Renal pelvis (tissue), 12 donors: ENCODE measurements at places on chromosomes 1 and 21. TPM values are rescaled to one million over a fixed set of nuclear protein-coding genes. Genes with fewer than 3 reads are reported as not detected.

MIXL1 gene
- polyA plus RNA-seq, result 0.16 TPM

DNA sequence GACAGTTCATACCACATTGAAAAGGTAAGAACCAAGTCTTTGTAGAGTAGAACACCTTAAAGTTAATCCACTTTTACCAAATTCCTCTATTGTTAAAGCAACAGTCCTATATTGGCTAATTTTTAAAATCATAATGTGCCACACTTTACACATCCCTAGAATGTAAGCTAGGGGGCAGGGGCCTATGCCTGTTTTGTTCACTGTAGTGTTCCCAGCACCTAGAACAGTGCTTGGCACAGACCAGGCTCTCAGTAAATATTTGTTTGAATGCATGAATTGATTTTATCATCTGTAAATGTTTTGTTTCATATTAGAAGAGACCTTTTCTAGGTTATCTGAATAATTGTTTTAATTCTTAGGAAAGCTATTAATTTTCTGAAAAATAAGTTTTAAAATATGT lies 9.1 kb downstream of the SMAP2 start:
- no peak for DNase-seq

GRCh38 chr1:28326984-28327383 lies 1.9 kb upstream of the MED18 start:
- no peak for DNase-seq

PTCH2 gene
- polyA plus RNA-seq, result 7.7 TPM

CHRM3 gene
- 6.5 TPM for polyA plus RNA-seq

GRCh38 chr1:1287288-1288110 lies 7.3 kb downstream of the SCNN1D start:
- DNase-seq, result no peak

DNA sequence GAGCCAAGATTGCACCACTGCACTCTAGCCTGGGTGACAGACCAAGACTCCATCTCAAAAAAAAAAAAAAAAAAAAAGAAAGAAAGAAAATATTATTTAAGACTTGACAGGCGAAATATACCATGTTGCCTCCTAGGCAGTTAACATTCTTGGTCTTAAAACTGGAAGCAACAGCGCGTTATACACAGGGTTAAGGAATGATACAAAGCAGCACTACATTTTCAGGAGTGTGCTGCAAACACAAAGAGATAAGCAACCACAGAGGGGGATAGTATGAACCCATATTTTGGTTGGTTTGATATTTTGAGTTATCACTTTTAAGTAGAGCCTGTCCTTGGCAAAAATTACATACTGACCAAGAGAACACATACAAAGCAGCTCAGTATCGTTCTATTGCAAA lies 25.1 kb downstream of the USP24 start:
- DNase-seq, result no peak

CYP4A11 gene
- polyA plus RNA-seq, result 42.1 TPM

PSMD4 gene
- 183 TPM for polyA plus RNA-seq

KRTAP19-3 gene
- polyA plus RNA-seq, result not detected
